ENCODE measurements at places on chromosomes 2 and 18.

GRCh38 chr18:60082790-60083189, 183.0 kb downstream of the PMAIP1 start:
- no peak for DNase-seq

DNA sequence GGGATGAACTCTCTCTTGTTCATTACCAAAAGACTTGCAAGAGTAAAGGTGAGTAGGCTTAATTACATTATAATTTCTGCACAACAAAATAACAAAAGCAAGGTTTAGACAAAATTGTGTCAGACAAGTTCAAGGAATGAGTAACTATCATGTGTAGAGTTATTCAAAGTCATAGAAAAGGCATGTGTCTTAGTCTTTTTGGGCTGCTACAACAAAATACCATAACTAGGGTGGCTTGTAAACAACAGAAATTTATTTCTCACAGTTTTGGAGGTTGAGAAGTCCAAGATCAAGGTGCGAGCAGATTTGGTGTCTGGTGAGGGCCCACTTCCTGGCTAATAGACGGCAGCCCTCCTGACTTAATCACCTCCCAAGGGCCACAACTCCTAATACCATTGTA, 37.6 kb downstream of the IL1R2 start:
- no peak for DNase-seq

- no peak for DNase-seq
These were observed 42.7 kb downstream of the COLEC12 start for GRCh38 chr18:457521-458412.

GRCh38 chr2:86543793-86544192, 19.4 kb downstream of the CHMP3 start:
- no peak for DNase-seq

DNA sequence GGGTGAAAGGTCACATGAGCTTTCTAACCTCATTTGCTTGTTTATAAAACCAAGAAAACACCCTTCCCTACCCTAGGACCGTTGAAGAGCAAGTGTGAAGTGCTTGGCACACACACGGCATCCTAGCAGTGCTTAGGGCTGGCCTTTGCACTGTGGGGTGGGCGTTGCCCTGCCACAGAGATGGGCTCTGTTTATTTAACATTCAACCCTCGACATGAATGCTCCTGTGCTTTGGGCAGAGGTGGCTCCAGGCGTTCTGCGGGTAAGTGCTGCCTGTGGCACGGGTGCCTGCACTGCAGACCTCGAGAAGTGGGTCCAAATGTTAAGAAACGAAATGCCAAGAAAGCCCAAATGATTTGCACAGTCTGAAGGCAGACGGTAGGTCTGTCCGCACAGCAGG, 170.1 kb downstream of the FHOD3 start:
- DNase-seq: no peak

DNA sequence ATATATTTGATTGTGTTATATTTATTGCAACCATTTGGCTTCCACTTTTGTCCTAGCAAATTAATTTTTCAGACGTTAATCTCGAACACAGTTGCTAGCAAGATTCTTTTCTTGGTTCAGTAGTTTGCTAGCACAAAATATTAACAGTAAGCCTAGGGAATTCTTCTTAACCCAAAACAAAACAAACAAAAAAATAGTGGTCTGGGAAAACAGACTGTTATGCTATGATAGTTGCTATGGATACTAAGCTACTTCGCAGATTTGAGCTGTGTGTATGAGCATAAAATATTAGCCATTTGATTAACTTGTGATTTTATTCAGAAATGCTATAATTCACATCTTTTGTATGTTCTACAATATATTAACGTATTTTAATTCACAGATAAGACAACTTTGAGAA, 541.5 kb upstream of the NETO1 start:
- DNase-seq: no peak

- DNase-seq: no peak
These were observed 285.3 kb downstream of the EN1 start for GRCh38 chr2:118562144-118562543.

DNA sequence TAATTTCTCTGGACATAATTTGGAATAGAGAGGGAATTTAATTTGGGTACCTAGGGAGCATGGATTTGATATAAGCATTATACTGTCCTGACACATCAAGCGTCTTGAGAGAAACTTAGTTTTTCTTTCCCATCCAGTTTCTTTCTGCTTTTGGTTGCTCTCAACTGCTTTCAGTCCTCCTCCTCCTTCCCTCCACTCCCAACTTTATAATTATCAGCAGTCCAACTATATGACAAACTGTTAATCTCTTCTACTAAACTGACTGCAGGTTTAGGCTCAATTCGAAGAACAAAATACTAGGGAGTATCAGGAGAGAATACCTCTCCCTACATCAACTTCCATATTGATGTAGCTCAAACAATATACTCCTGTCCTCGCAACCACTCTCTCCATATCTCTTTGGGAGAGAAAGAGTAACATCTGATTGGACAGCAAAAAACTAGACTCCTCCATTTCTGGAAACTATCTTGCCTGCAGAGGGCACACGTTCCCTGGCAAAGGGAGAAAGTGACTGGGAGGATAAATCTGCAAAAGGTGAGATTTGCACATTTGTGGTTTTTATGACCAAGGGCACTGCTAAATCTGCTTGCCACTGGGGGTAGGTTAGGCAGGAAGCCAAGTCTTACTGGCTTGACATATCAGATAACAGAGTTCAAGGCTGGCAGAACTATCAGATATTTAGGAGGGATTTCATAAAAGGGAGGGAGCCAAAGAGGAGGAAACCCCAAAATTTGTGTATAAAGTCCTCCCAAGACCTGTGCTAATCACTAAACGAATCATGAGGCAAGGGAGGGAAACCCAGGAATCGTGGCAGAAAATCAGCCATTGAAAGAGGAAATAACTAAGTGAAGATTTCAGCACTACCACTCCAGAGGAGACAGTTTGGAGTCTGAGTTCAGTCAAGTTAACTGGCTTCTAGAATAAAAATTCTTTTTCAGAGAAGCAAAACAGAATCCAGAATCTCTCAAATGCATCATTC, 40.0 kb downstream of the ICA1L start:
- DNase-seq: peak; percentile 60

GRCh38 chr2:232835687-232836208, 34.3 kb upstream of the SNORC start:
- no peak for DNase-seq

- DNase-seq: no peak
These were observed 58.6 kb upstream of the AFF3 start for GRCh38 chr2:100200985-100201384.

- no peak for DNase-seq
These were observed 33.9 kb downstream of the ORC2 start for GRCh38 chr2:200929334-200930249.

DNA sequence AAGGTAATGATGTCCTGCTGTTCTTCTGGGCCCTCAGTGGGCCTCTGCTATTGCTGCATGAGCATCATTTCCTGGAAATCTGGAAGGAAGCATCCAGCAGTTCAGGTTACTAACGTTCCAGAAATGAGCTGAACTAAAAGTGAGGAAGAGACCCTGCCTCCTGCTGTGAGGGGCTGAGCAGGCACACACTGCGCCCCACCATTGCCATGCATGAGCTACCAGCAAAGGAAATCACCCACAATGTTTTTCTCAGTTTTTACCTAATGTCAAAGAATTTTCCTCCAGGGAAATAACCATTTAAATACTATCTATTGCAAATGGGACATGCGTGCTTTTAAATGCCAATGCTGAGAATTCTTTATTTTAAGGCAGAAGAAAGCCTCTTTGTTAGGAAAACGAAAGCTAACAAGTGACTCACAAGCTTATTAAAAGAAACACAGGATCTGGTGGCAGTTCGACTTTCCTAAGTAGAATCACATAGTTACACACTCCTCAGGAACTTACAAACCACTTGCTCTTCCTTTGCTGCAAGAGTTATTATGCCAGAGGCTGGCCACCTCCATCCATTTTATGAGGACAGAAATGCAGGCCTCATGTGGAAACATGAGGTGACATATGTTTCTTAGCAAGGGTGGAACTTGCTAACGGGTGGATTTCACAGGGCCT, 152.6 kb upstream of the TTC39C start:
- no peak for DNase-seq
